ENCODE measurements at places on chromosomes 3 and 15.

DNA sequence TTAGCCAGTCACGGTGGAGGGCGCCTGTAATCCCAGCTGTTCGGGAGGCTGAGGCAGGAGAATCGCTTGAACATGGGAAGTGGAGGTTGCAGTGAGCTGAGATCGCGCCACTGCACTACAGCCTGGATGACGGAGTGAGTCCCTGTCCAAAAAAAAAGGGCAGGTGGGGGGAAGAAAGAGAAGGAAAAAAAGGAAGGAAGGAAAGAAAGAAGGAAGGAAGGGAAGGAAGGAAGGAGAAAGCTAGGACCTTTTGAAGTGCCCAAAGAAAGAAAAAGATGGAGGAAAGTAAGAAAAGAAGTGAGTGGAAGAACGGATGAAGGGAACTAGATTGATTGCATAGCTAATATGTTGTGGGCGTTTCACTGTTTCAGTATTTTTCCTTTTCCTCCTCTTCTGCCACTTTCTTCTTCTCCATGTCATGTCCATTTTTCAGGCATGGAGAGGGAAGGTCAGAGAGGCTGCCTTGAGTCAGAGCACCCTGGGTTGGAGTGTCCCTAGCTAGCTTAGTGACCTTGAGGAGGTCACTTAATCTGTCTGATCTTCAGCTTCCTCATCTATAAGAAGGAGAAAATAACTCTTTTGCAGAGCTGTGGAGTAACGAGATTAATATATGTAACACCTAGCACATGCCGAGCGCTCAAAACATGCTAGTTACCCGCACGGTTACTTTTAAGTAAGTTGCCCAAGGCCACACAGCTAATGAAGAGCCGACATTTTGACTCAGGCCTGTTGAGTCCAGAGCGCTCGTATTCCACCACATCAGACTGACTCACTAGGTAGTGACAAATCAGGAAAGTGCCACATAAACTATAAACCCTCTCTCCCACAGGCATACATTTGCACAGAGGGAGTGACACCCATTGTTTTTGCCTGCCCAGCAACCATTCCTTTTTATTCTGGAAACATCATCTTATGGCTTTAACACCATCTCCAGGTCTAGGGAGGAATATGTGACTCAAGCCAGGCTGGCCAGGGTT, 42.2 kb downstream of the BHLHE40 start:
- no peak for DNase-seq

- DNase-seq: no peak
Observed at GRCh38 chr3:58144478-58145325, 66.1 kb downstream of the DNASE1L3 start.

GRCh38 chr15:84811151-84811550, 6.0 kb upstream of the ALPK3 start:
- no peak for DNase-seq

GRCh38 chr3:32336113-32336498, 55.5 kb upstream of the CMTM7 start:
- no peak for DNase-seq

- no peak for DNase-seq
Observed at GRCh38 chr15:40096094-40096891, 12.4 kb downstream of the BMF start.

- no peak for DNase-seq
Observed at GRCh38 chr3:111676211-111677006, 81.3 kb upstream of the ZBED2 start.

GRCh38 chr3:10547841-10548783, 42.7 kb upstream of the ATP2B2 start:
- no peak for DNase-seq

DNA sequence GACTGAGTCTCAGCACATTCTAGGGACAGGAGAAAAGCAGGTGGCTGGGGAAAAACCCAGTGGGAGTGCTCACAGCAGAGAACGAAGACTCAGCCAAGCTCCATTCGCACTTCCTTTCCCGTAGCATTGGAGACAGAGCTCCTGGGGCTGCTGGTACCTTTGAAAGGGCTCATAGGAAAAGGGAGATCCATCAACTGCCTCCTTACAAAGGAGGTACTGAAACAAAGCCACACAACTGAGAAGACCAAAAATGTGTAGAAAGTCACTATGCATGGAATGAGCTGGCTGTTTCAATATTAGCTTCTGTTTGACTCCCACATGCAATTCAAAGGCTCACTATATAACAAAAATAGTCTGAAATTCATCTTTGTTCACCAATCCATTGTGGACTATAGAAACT, 16.9 kb downstream of the STIMATE start:
- no peak for DNase-seq

DNA sequence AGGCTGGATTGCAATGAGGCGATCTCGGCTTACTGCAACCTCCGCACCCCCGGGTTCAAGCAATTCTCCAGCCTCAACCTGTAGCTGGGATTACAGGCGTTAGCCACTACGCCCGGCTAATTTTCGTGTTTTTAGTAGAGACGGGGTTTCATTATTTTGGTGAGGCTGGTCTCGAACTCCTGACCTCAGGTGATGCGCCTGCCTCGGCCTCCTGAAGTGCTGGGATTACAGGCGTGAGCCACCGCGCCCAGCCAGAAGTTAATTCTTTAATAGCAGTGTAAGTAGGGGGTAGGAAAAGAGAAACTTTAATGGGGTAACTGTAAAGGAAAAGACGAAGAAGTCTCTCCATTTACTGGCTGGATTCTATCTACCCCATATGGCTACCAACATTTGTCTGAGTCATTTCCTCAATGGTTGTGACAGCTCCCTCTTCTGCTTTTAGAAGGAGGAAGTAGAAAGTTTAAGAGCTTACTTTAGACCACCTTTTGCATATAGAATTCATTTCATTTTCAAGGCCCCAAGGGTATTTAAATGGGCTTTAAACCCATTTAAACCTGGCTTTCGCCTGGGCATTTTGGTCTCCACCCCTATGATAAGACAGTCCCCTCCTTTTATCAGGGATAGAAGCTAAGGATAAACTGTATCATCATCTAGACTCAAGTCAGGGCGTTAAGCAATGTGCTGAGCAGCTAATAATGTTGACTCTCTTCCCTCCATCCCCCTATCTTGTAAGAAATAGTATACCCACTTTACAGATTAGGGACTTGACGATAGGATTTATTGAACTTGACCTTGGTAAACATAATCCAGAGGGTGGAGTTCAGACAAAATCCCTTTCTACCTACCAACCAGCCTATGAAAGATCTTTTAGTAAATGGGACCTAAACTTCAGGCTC, 1.1 kb upstream of the CDV3 start:
- DNase-seq: no peak

DNA sequence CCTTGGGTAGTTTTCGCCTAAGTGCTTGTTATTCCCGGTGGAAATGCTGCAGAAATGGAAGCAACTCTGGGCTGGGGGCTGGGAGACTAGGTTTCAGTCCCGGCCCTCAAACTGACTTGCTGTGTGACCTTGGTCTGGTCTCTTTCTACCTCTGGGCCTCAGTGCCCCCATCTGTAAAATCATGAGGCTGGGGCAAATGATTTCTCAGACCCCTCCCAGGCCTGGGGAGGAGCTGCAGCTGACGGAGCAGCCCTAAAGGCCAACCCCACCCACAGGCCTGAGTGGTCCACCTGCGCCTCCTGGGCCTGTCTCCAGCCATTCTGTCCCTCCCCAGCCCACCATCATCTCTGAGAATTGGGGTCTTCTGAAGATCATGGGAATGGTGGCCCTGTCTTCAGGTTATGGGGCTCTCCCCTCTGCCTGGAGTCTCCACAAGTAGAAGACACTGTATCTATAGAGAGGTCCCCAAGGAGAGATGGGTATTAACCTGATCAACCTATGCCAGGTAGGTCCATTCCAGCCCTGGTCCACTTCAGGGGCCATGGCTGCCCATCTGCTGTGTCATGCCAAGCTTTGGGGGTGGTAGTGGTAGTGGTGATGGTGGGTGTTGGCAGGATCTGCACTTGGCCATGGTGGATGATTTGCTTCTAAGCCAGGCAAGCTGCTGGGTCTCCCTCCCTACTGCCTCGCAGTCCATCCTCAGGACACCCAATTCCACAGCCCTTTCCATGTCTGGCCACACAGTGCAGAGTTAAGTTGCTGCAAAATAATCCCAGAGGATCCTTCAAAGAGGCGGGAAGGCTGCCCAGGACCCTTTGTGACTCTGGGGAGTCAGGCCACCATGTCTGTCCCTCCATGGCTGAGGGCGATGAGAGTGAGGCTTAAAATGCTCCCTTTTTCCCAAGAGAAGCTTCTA, 46.0 kb downstream of the ITGA11 start:
- DNase-seq: no peak

GRCh38 chr3:129432036-129432435, 3.6 kb upstream of the EFCAB12 start:
- no peak for DNase-seq

GRCh38 chr15:85834651-85835050, 39.9 kb upstream of the KLHL25 start:
- DNase-seq: no peak

DNA sequence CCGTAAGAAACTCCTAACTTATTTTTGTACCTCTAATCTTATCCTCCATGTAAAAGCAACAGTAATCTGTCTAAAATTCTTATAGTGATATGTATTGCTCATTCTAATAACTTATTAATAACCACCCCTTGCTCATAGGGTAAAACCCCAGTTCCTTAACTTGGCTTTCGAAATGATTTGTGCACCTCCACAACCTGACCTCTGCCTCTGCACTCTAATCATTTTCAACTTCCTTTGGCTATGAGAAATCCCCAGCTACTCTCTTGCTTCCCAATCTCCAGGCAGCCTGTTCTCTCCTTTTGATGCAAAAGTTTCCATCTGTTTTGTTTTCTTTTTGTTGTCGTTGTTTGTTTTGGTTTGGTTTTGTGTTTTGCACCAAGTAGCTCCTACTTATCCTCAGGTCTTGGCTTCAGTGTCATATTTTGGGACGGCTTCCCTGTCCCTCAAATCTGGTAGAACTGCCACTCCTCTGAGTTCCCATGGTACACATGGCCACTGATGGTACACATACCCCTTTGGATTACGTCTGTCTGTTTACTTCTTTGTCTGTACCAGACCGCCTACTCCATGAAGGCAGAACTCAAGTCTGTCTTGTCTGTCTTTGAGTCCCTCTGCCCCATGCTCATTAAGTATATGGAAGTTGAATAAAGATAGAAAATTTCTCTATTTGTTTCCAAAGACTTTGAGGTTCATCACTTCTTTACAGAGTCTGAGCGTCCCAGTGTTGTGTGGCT, 105.6 kb upstream of the TGFBR2 start:
- DNase-seq: no peak

DNA sequence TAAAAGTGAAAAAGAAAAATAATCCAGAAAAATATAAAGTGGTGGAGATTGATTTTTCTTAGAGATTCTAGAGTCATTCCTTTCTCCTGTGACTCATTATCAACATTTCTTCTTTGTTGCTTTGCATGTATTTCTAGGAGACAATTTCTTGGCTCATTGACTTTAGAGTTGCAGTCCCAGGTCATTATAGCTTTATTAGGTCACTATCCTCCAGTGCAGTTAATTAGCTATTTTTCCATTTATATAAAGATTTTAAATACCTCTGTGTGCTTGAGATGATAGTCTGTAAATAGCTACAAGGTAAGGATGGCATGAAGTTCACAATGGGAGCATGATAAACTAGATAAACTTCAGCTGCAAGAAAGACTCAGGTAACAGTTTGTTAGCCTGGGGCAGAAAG, at the start of gene OR4F15:
OR4F15 (plus strand) TSS at position 301 of the 400 bp plus-strand sequence. CDS start 5,985 bp downstream, outside the sequence.
- DNase-seq: no peak

GRCh38 chr3:193737191-193737751, 144.3 kb downstream of the OPA1 start:
- DNase-seq: no peak

DNA sequence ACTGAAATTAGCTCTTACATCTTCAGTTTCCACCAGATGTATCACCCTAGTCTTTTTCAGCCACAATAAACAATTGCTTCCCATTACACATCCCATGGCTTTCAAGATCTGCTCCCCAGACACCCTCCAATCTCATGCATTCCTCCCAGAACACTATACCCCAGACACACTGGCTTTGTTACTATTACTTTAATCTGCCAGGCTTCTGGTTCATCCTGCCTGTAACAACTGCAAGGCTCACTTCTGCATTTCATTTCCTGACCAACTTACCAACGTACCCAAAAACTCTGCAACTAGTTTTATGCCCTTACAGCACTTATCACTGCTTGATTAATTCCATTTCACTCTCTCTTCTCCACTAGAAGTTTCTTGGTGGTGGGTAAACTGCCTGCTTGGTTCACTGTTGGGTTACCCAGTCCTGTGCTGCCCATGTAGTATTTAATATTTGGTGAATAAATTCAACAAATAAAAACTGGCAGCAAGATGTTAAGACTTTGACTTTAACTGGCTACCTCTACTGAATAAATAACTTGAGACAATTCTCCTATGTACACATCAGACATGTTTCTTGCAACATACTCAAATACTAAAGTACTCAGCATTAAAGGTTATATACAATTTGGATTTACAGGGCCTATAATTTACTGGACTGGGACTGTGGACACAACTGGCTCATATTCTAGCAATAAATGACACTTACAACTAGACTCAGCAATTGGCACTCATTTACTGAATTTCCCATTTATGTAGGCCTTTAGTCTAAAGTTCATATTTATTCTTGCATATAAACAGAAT, 2.7 kb downstream of the RPL22L1 start:
- DNase-seq: no peak

GRCh38 chr3:15903759-15904720, 106.3 kb upstream of the ANKRD28 start:
- DNase-seq: no peak

- no peak for DNase-seq
Observed at GRCh38 chr3:138066383-138066782, 49.0 kb downstream of the DZIP1L start.

- DNase-seq: no peak
Observed at GRCh38 chr3:40143283-40144090, 166.0 kb upstream of the EIF1B start.

DNA sequence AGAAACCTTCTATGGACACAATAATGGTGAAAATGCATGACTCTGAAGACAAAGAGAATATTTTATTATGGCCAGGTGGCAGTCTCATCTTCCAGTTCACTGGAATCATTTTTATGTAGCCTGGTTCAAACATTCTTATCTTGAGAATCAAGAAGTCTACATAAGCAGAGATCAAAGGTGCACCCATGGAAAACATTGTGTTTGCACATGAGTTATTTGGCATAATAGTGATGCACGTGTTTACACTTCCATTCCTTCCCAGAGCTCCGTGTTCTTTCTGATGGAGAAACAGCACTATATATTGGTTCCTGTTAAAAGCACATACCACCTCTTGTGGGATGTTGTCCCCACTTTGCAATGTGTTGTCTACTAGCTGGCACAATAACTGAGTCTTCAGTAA, 572.2 kb downstream of the GRM7 start:
- DNase-seq: no peak

GRCh38 chr3:81761904-81762580, 597 bp upstream of the GBE1 start:
- DNase-seq: no peak

GRCh38 chr15:34652726-34653033, 69.2 kb upstream of the GOLGA8B start:
- no peak for DNase-seq

- DNase-seq: no peak
Observed at GRCh38 chr15:94083467-94084052, 147.8 kb upstream of the MCTP2 start.

GRCh38 chr3:134666466-134666865, 15.6 kb upstream of the KY start:
- DNase-seq: no peak
